Fibroblast of upper back skin (primary cell): ENCODE measurements at places on chromosomes 7 and 10.

- DNase-seq: no peak
Observed at GRCh38 chr7:47344171-47344955, 237.5 kb downstream of the TNS3 start.

- DNase-seq: peak; percentile 32
Observed at GRCh38 chr10:106284802-106285587, 879.5 kb downstream of the SORCS1 start.

DNA sequence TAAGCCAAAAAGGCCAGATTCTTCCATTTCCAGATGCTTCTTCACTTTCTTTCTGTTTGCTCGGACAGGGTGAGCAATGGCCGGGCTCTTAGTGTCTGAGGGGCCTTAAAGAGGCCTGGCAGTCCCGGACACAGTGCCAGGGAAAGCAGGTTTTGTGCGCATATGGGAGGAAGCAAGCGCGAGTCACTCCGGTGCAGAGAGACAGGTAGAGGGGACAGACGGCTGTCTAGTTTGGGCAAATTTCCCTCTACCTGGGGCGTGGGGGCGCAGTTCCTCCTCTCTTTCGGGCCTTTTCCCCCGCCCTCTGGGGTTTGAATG, 4.7 kb downstream of the NEUROD6 start:
- no peak for DNase-seq

DNA sequence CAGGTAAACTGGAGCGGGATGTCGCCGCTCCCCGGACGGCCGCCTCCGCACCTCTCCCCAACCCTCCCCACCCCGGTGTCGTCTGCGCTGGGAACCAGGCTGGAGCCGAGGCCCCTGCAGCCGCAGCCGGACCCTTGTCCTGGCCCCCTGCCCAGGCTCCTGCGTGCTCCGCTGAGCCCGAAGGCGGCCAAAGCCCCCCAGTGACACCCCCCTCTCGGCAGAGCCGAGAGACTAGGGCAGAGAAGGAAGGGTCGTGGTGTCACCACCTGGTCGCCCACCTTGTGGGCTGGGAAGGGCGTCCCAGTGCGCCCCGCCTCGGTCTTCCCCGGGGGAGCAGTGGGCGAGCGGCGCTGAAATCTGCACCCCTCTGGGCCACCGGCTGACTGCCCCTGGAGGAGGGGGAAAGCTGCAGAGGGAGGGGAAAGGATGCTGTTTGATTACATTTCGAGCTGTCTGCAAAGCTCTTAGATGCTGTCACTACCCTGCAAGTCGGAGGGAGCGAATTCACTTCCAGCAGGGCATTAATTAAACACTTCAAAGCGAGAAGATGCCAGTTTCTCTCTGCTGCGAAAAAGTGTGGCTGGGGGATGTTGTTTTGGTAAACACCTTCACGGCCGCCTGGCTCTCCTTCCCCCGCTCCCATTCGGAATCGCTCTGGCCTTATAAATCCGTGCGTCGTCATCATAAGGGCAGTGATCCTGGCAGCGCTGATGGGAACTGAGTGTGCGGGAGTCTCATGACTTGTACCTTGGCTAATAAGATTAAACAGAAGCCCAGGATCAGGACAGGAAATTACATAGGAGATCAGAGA, 622 bp downstream of the DYNC1I1 start:
- DNase-seq: no peak

- peak; percentile 72 for DNase-seq
Observed at GRCh38 chr10:31353574-31353973, 34.6 kb downstream of the ZEB1 start.

DNA sequence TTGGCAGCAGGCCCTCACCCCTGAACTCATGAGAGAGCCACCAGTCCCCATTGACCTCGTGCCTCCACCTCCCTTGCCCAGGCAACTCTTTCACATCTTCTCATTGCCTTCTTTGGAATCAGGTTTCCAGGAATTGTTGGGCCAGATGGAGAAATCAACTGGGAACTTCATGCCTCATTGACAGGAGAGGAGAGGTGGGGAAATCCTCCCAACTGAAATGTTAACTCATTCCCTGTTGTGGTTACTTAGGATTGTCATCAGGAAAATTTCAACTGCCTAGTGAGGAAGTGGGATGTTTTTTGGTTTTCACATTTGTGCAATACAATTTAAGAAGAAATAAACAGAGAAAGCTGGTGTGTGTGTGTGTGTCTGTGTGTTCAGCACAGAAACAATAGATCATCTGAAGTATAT, 106.6 kb upstream of the INHBA start:
- DNase-seq: peak; percentile 79

DNA sequence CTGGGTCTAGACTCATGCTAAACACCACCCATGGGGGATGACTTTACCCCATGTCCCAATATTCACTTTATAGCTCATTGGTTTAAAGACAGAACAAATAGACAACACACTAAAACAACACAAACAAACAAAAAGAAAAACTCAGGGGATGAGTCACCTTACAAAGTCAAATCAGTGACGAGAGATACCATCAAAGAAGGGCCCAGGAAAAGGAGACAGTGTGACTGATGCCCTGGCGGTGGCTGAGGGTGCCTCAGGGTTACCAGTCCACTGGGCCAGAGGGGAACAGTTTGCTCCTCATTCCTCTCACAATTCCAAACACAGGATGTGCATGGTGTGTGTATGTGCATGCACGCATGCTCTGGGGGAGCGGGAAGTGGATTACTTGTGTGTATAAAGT, 171.3 kb upstream of the PRKCQ start:
- DNase-seq: no peak

- no peak for DNase-seq
Observed at GRCh38 chr7:98908585-98908984, 30.3 kb downstream of the TRRAP start.

DNA sequence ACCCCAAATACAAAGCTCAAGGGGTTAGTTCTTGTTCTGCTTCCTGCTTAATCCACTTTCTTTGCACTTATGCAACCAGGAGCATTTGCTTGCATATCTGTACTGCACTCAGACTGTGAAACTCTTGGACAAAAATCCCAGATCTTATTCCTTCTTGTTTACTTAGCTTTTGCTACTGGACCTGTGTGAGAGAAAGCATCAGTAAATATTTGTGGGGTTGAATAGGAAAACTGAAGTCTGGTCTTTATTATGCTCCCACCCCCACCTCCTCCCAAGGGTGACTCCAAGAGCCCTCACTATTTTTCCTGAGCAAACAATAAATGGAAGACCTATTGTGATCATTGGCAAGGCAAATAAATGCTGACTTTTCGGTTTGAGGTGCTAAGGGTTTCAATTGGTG, 57.1 kb upstream of the VSTM2A start:
- no peak for DNase-seq

GRCh38 chr7:3064067-3064466, 20.4 kb upstream of the CARD11 start:
- no peak for DNase-seq

- DNase-seq: no peak
Observed at GRCh38 chr10:128096486-128097199, 29.6 kb downstream of the MKI67 start.

DNA sequence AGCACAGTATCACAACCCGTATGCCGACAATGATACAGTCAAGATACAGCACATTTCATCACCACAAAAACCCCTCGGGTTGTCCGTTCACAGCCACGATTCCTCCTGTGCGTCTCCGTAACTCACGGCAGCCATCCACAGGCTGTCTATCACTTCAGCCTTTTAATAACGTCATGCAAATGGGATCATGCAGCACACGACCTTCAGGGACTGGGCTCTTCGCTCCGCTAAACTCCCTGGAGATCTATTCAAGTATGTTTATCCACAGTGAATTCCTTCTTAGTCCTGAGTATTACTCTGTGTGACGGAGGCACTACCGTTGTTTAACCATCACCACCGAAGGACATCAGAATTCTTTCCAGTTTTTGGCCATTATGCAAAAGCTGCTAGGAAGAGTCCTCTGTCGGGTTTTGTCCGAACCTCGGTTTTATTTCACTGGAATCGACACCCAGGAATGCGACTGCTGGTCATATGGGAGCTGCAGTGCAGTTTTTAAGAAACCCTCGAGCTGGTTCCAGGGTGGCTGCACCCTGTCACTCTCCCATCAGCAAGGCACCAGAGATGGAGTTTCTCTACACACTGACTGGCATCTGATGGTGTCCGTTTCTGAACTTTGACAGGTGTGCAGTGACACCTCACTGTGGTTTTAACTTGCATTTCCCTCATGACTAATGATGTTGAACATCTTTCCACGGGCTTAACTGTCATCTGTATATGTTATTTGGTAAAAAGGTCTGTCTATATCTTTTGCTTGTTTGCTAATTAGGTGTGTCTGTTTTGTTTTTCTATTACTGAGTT, 193.6 kb downstream of the MAD1L1 start:
- no peak for DNase-seq

- no peak for DNase-seq
Observed at GRCh38 chr7:98232799-98233198, 19.2 kb downstream of the TECPR1 start.

DNA sequence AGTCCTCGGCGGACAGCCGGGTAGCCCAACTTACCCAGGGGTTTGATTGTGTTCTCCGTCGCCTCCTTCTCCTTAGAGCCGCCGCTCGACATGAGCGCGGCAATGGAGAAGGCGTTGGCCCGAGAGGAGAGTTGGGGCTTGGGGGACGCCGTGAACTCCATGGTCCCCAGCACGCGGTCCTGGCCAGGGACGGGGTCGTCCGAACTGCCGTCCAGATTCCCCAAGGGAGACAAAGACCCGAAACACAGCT, 515 bp downstream of the TBX20 start:
- no peak for DNase-seq
